Kidney tubule cell (primary cell): ENCODE measurements at places on chromosomes 4 and X.

GRCh38 chrX:14232688-14233087 is 203.0 kb upstream of the GEMIN8 start:
- no peak for DNase-seq

- no peak for DNase-seq
Observed at GRCh38 chr4:98939438-98939837, 10.5 kb upstream of the EIF4E start.

GRCh38 chrX:1416965-1417760 is 25.2 kb upstream of the SLC25A6 start:
- no peak for DNase-seq

GRCh38 chr4:52983563-52984303 is 121.6 kb downstream of the RASL11B start:
- DNase-seq: peak; percentile 67

DNA sequence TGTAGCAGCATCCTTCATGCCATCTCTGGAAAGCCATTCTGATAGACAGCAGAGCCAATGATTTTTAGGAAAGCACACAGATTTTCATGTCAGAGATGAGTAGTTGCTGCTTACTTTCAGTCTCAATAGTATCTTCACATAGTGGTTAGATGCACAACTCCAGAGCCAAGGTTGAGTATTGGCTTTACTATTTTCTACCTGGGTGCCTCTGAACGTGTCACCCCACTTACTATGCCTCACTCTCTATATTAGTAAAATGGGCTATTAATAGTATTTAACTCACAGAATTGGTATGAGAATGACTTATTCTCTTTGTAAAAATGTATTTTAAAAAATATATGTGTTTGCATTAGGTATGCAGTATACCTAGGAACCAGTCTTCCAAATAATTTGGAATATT is 108.8 kb upstream of the STIM2 start:
- no peak for DNase-seq

- DNase-seq: peak; percentile 1
Observed at GRCh38 chrX:38774249-38774648, 27.0 kb upstream of the MID1IP1 start.

DNA sequence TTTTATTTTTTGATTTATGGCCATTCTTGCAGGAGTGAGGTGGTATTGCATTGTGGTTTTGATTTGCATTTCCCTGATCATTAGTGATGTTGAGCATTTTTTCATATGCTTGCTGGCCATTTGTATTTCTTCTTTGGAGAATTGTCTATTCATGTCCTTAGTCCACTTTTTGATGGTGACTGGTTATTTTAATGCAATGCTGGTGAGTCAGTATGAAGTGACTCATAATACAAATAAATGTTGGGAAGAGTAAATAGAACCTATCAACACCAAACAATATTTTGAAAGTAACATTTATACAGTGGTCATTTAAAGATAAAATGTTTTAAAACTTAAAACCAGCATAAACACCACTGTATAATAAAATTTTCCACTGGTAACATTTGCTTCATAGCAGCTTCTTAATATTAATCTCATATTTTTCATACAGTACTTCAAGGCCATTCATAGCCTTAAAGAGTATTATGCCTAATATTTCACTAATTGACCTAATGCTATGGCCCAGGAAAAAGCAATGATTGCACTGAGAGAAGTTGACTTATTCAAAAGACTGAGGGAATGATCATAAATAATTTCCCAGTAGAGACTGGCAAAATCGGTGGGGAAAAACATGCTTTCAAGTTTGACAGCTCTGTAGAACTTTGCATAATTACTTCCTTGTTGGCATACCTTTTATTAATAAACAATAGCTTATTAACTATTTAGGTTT is 33.9 kb downstream of the CASK start:
- peak; percentile 27 for DNase-seq

- DNase-seq: no peak
Observed at GRCh38 chr4:80312124-80312523, 23.4 kb upstream of the CFAP299 start.

DNA sequence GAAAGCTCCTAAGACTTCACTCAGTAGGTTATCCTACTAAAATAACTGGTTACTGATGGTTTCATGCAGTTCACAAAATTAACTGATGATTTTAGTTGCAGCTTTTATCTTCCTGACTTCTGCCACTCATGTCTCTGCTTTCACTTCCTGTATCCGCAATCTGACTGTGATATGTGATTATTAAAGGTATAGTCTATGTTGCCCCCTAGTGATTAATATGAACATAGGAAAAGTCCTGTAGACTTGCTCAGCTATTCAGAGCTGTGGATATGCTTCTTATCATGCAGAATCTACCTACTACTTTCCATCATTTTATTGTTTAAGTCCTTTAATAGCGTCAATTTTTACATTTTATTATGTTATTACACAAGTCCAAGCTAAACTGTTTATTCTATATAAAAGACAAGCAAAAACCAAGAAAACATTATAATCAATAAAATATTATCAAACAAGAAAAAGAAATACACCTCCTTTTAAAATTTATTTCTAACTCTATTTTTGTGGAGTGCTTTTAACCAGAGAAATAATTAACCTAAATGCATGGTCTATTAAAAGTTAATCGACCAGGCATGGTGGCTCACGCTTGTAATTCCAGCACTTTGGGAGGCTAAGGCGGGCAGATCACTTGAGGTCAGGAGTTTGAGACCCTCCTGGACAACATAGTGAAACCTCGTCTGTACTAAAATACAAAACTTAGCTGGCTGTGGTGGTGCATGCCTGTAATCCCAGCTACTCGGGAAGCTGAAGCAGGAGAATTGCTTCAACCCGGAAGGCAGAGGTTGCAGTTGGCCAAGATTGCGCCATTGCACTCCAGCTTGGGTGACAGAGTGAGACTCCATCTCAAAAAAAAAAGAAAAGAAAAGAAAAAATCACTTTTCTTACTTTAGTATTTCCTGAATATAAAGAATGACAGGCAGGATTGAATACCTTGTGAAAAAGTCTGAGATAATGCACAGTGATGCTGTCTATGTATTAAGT is 40.4 kb upstream of the TLR2 start:
- peak; percentile 74 for DNase-seq

- no peak for DNase-seq
Observed at GRCh38 chrX:52983321-52984000, 25.1 kb upstream of the FAM156A start.

- peak; percentile 89 for DNase-seq
Observed at GRCh38 chrX:131783555-131784308, 239.4 kb upstream of the STK26 start.

GRCh38 chrX:120791013-120791643 is 84.5 kb downstream of the CT47B1 start:
- peak; percentile 51 for DNase-seq

DNA sequence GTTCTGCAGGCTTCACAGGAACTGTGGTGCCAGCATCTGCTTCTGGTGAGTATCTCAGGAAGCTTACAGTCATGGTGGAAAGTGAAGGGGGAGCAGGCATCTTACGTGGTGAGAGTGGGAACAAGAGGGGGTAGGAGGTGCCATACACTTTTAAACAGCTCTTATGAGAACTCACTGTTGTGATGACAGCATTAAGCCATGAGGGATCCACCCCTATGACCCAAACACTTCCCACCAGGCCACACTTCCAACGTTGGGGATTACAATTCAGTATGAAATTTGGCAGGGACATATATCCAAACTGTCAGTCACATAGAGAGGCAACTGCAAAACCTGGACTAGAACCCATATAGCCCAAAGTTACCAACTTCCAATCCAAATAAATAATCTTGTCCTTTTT is 43.1 kb upstream of the ZCCHC12 start:
- DNase-seq: no peak

GRCh38 chrX:136029766-136030165 is 44.5 kb downstream of the SLC9A6 start:
- DNase-seq: no peak

DNA sequence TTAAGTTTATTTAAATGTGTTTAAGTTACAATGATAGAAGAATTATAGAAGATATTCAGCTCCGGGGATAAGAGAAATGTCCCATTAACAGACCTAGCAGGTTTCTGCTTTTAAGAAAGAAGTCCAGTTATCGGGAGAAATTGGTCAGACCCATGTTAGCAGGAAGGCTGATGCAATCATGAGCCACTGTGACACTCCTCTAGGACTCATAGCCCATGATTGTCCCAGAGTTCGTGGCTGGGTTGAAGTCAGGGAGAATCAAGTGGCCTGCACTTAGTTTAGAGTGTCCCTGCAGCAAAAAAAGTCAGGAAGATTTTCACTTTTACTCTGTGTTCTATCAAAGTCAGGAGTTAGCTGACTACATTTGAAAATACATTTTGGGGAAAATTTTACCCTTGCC is 72.0 kb downstream of the TMEM144 start:
- no peak for DNase-seq

GRCh38 chr4:106017975-106018374 is 122.7 kb downstream of the NPNT start:
- DNase-seq: no peak

- DNase-seq: peak; percentile 22
Observed at GRCh38 chrX:19798423-19798822, 89.0 kb downstream of the SH3KBP1 start.

- no peak for DNase-seq
Observed at GRCh38 chrX:2892816-2893215, 36.3 kb downstream of the ARSD start.

DNA sequence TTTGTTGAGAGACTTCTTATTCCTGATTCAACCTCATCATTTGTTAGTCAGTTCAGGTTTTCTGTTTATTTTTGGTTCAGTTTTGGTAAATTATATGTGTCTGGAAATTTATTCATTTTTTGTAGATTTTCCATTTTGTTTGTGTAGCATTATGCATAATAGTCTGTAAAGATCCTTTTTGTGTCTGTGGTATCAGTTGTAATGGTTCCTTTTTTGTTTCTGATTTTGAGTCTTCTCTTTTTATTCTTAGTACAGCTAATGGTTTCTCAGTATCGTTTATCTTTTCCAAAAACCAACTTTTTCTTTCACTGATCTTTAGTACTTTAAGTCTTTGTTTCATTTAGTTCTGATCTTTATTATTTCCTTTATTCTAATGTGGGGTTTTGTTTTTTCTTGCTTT is 61.4 kb downstream of the NWD2 start:
- no peak for DNase-seq

- DNase-seq: no peak
Observed at GRCh38 chr4:4843635-4844291, 15.7 kb upstream of the MSX1 start.

- DNase-seq: no peak
Observed at GRCh38 chr4:56405016-56405415, 17.7 kb upstream of the AASDH start.
